ENCODE measurements at places on chromosomes 6 and 20. TPM values are rescaled to one million over a fixed set of nuclear protein-coding genes. Genes with fewer than 3 reads are reported as not detected.

Gene FITM2
- total RNA-seq, result 6.3 TPM

- DNase-seq, result no peak
Measured at GRCh38 chr20:36506253-36506652, 35.1 kb upstream of the MYL9 start.

Gene IRAK1BP1
- 3.7 TPM for total RNA-seq

Gene FKBP1C
- 0.32 TPM for total RNA-seq

- no peak for DNase-seq
Measured at GRCh38 chr20:55471052-55472006, 534.0 kb downstream of the CBLN4 start.

- peak; percentile 41 for DNase-seq
Measured at GRCh38 chr6:139888681-139889122, 514.3 kb upstream of the CITED2 start.

- peak; percentile 27 for DNase-seq
Measured at GRCh38 chr20:62186887-62187866, 4.3 kb downstream of the MTG2 start.

Gene RAB44
- total RNA-seq, result 0.14 TPM
